ENCODE measurements at places on chromosomes 11 and 22.
A peak's percentile ranks its signal among the peaks of the same experiment; 100 is the strongest.

GRCh38 chr11:86802146-86802545 is 1.8 kb downstream of the PRSS23 start:
- no peak overlapping the region for H3K4me3 ChIP-seq
- H3K36me3 ChIP-seq = no peaks in the 10 kb centered on the region
- peaks cover 13% of the 10 kb centered on the region for H3K27me3 ChIP-seq
- H3K4me1 ChIP-seq = peaks cover 9% of the 10 kb centered on the region
- DNase-seq = no peak

DNA sequence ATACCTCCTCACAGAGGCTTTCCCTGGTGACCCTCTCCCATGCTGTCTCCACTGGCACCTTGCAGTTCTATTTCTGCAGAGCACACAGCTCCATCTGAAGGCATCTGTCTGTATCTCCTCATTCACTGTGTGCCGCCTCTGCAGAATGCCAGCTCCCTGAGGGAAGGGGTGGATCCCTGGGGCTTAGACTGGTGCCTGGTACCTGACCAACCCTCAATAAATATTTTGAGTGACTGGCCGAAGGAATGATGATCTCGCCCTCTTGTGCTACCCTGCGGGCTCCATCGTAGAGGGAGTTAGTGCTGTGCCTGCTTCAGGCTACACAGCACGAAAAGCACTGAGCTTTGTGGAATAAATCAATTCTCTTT is 1.6 kb downstream of the CBX7 start:
- no peak overlapping the region for H3K27ac ChIP-seq
- DNase-seq = no peak
- peaks cover 19% of the 10 kb centered on the region for H3K4me1 ChIP-seq
- peaks cover 15% of the 10 kb centered on the region for H3K27me3 ChIP-seq
- H3K4me3 ChIP-seq = no peak overlapping the region

DNA sequence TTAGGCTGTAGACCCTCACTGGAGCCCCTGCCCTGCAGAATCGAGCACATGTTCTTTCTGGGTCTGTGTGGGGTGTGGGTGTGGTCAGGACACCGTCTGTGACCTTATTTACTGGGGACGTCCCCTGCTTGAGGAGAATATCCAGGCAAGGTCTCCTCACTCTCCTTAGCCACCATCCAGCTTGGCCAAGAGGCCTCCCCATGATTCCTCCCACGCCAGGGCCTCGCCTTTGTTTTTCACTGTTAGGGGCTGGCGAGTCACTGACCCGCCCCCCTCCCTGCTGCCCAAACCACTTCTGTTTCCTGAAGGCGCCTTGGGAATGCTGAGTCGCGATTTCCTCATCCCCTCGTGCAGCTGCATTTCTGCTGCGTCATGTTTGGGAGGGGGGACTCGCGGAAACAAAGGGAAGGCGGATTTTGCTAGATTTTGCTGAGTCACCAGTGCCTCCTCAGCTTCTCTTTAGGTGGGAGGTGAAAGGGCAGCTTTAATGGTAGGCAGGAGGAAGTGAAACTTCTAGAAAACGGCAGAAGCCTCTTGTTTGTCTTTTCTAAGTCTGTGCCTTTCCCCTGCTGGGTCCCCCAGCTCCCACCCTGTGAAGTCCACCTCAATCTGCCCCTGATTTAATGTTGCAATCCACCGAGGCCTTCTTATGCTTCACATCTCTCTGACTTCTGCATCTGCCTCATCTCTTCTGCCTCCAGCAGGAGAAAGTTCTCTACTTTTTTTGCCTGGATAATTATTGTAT is 4.0 kb upstream of the HMOX1 start:
- no peaks in the 10 kb centered on the region for H3K36me3 ChIP-seq
- H3K27ac ChIP-seq = peak overlapping the region; percentile 87
- H3K4me3 ChIP-seq = no peak overlapping the region

DNA sequence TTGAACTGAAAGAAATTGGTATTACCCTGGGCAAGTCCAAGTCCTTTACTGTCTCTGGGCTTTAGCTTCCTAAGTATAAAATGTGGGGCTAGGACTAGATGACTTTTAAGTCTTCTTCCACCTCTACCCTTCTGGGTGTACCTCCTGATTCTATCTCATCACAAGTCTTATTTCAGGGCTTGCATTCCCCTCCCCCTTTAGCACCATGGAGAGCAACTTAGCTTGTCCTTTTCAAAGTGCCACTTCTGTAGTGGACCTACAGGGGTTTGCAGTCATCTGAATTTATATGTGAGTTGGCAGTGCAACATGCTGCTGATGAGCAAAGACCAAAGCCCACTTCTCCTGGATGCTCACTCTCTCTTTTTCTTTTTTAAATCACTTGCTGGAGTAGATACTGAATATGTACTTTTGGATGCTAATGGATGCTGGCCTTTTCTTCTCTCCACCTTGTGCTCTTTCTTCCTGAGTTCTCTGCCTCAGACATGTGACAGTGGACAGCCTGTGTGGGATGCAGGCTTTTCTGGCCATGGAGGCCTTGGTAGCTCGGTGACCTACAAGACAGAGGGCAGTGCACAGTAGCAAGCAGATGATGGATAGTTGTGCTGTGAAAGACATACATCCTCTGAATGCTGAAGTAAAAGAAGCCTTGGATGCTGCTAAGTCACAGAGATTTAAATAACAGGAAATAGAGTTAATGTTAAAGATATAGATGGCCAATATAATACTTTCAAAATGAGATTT is 185.0 kb downstream of the NELL1 start:
- no peak for DNase-seq
- H3K27ac ChIP-seq = no peak overlapping the region
- no peaks in the 10 kb centered on the region for H3K4me1 ChIP-seq
- no peak overlapping the region for H3K4me3 ChIP-seq
- H3K27me3 ChIP-seq = no peaks in the 10 kb centered on the region
- H3K36me3 ChIP-seq = no peaks in the 10 kb centered on the region

DNA sequence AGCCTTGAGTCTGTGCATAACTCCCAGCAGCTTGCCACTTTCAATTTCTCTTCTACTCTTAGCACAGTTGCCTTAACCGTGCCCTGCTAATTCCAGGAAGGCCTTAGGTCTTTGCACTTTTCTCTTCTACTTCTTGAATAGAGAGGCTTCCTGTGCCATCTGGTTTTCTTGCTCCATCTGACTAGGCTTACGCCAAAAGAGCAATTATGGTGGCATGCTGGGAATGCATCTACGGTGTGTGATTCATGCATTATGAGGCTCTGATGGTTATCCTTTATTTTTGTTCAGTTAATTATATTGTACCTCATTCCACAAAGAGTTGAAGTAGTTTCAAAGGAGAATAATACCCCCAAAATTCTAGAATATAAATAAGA is 29.4 kb downstream of the SIK2 start:
- no peak overlapping the region for H3K4me3 ChIP-seq
- H3K27ac ChIP-seq = no peak overlapping the region
- no peaks in the 10 kb centered on the region for H3K36me3 ChIP-seq
- no peak for DNase-seq
- H3K27me3 ChIP-seq = no peaks in the 10 kb centered on the region
- no peaks in the 10 kb centered on the region for H3K4me1 ChIP-seq

DNA sequence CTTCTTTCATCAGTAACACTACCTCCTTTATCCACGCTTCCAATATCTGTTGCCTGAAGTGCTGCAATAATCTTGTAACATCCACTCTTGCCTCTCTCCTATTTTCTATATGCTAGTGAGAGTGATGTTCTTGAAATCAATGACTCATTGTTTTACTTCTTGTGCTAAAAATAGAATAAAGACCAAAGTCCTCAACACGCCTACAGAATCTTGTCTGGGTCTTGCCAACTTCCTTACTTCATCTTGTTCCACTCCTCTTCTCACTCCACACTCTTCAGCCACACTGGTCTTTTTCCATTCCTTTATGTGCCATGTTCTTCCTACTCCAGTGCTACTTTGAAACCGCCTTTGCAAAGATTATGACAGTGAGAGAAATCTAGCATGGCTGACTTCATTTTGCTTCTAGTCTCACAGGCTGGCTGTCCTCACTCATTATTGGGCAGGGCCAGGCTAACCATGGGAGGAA is 136.4 kb downstream of the CCDC81 start:
- DNase-seq = no peak
- no peak overlapping the region for H3K27ac ChIP-seq
- no peaks in the 10 kb centered on the region for H3K4me1 ChIP-seq
- H3K4me3 ChIP-seq = no peak overlapping the region

DNA sequence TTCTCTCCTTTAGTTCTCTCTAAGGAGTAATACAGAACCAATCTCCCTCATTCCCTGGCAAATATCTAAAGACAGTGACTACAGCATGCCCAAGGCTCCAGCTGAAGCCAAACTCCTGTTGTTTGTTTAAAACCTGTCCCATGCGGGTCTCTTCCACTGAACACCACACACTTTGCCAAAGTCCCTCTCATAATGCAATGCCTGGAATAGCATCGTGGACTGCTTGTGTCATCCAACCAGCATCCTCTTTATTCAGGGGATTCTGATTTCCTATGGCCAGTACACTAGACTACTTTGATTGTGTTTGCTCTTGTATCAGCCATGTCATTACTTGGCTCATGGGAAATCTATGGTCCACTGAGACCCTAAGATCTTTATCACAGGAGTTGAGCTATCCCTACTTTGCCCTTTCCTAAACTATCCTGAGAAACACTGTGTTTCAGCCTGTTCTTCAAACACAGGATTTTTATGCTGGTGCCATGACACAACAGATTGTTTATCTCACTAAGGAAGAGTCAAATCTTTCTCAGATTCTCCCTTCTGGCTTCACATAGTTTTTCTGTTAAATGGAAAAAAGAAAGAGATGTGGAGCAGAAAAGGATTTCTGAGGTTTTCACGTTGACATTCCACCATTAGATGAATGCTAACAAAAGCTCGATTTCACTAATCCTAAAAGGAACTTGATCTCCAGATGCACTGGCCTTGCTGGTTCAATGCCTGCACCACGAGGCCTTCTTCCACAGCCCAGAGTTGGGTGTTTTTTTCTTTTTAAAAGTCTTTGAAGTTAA is 15.9 kb upstream of the IRAG1 start:
- H3K4me3 ChIP-seq = no peak overlapping the region
- no peak overlapping the region for H3K27ac ChIP-seq
- DNase-seq = no peak

- no peak overlapping the region for H3K27ac ChIP-seq
- peak; percentile 92 for DNase-seq
- H3K36me3 ChIP-seq = no peaks in the 10 kb centered on the region
- H3K27me3 ChIP-seq = no peaks in the 10 kb centered on the region
These were observed 1.5 kb upstream of the INPPL1 start for GRCh38 chr11:72222907-72223614.

GRCh38 chr11:124887667-124888013 is 10.0 kb downstream of the ROBO4 start:
- no peak overlapping the region for H3K27ac ChIP-seq
- no peak overlapping the region for H3K4me3 ChIP-seq
- H3K4me1 ChIP-seq = no peaks in the 10 kb centered on the region
- DNase-seq = no peak

Measured in H1 (cell line).